ENCODE measurements at places on chromosomes 6 and 20.

- DNase-seq: no peak
Observed at GRCh38 chr20:10007747-10008146, 27.0 kb upstream of the ANKEF1 start.

- no peak for DNase-seq
Observed at GRCh38 chr6:34011264-34011663, 134.6 kb downstream of the GRM4 start.

DNA sequence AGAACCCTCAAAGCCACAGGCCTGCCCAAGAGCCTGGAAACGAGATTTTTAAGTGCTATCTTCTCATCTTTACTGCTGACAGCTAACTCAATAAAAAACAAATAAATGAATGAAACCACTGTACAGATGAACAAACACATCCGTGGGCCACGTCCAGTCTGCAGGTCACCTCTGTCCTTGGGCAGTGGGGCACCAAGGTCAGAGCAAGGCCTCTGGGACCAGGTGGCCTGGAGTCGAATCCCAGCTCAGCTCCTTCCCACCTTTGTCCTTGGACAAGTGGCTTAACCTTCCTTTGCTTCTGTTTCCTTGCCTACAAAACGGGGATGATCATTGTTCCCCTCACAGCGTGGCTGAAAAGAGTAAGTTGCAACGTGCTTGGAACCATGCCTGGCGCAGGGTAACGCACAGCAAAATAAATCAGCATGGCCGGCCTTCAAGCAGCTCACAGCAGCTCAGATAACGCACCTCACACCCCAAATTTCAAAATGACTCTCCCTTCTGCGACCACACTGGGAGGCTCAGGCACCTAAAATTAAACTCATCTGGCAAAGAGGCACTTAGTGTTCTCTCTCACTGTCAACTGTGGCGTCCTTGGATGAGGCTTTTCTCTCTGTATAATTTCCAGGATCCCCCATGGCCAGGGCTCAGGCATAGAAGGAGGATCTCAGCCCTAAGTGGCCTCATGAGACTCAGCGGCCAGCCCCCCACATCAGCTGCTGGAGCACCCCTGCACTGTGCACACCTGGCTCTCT is 35.7 kb downstream of the RRBP1 start:
- no peak for DNase-seq

DNA sequence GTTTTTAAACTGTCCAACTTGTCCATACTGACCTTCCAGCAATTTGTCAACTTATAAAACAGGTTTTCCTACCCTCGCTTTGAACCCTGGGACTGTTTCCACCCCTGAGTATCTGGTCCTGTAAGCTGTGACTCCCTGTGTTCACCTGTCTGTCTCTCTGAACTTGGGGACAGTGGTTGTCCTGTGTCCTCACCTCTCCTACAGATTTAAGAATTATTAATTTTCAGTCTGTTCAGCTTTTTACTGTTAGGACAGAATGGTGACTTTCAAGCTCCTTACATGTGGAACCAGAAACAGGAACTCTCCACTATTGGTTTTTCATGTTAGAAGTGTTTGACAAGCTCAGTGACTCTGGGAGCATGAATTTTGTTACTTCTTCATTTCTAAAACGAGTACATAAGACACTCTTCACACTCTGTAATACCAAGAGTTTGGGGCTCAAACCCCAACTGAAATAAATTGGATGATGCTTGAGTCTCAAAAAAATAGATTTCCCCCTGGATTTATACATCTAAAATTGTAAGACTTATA is 713.9 kb downstream of the COL12A1 start:
- DNase-seq: no peak

GRCh38 chr6:78492351-78493017 is 374.9 kb upstream of the IRAK1BP1 start:
- DNase-seq: no peak

GRCh38 chr6:12760911-12761310 is 44.3 kb downstream of the PHACTR1 start:
- no peak for DNase-seq

- DNase-seq: peak; percentile 63
Observed at GRCh38 chr6:41427642-41428335, 92.4 kb downstream of the NCR2 start.

DNA sequence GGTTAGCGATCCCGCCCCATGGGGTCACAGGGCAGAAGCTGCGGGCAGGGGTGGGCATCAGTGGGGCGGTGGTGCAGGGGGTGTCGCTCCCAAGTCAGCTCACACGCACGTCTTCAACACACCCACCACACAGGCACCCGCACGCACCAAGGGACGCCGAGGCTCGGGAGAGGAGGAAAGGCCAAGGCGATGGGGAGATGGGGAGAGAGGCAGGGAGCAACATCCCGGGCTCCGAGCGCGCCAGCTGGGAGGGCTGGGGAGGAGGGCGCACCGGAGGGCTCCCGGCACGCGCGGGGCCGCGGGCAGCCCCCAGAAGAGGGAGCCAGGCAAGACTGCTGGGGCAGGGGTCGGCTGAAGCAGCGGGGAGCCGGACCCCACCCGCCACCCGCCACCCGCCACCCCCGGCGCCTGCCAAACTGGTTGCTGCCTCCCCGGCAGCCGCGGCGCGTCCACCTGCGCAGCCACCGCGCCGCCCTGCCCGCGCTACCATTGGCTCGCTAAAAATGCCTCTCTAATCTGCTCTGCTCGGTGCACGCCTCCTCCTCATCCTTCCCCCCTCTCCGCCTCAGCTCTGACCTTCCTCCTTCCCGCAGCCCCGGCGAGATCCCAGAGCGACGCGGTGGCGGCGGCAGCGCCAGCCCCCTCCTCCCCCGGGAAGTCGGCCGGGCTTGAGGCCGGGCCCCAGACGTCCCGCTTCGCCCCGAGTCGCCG is at the start of gene PACSIN1:
Gene PACSIN1 (plus strand): TSS at position 546 of the 711 bp plus-strand sequence. CDS start 60,230 bp downstream, outside the sequence.
- DNase-seq: no peak

- DNase-seq: no peak
Observed at GRCh38 chr6:125546841-125547251, 202.6 kb upstream of the HEY2 start.

DNA sequence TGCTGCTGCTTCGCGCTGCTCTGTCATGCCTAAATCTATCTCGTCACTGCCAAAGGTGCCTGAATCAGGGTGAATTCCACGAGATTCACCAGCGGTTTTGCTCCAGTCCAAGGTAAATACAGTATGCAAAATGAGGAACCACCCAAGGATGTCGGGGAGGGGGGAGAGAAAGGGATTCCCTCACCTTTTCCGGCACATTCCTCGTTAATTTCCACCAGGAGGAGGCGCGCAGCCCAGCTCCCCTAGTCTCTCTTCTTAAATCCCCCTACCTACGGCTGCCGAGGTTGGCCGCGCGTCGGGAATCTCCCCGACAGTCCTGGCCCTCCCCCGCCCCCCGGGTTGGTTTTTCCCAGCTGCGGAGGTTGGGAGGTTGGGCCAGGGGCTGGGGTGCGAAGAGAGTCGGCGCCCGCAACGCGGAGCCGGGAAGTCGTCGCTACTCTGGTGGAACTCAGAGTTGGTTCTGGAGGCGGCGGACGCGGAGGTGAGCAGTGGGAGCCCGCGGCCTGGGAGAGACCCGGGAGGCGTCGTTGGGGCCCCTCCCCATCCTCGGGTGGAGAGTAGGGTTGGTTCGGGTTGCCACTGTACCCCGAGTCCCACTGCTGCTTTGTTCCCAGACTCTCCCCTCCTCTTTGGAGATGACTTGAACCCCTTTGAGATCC is at the start of gene TPBG:
Gene TPBG (plus strand): TSS at position 390 of the 659 bp plus-strand sequence. CDS start 1,145 bp downstream, outside the sequence.
- peak; percentile 74 for DNase-seq

GRCh38 chr6:132070356-132070755 is 119.2 kb upstream of the CCN2 start:
- DNase-seq: no peak

- no peak for DNase-seq
Observed at GRCh38 chr20:46375771-46376170, 30.6 kb downstream of the ELMO2 start.

DNA sequence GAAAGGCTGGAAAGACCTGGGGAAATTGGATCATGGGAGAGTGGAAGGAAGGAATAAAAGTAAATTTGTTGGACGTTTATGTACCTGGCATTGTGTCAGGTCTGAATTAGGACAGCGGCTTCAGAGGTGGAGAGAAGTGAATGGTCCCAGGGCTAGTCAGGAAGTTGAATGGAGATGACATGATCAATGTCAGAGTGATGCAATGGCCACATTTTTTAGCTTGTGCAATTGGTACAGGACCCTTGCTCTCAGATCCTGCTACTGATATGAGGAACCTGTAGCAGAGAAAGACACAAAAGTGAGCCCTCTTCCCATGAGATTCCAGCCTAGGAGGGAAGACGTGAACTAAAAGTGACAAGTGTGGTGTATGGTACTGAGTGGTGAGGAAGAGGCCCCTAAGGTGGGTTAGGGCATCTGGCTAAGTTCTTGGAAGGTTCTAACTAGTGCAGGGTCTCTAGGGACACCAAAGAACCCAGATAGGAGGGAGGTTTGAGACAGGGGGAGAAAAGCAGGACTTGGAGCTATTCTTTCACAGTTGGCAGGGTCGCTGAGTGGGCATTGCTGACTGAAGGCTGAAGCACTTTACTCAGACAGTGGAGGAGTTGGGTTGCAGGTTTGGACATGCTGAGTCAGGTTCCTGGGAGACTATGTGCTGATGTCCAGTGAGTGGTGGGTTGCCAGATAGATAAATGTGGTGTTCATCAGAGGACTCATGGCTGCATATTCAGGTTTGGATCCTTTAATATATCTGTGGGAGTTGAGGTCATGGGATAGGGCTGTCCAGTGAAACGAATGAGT is 266.1 kb upstream of the RNF24 start:
- peak; percentile 0 for DNase-seq

GRCh38 chr6:118683881-118684872 is 32.8 kb upstream of the CEP85L start:
- no peak for DNase-seq

DNA sequence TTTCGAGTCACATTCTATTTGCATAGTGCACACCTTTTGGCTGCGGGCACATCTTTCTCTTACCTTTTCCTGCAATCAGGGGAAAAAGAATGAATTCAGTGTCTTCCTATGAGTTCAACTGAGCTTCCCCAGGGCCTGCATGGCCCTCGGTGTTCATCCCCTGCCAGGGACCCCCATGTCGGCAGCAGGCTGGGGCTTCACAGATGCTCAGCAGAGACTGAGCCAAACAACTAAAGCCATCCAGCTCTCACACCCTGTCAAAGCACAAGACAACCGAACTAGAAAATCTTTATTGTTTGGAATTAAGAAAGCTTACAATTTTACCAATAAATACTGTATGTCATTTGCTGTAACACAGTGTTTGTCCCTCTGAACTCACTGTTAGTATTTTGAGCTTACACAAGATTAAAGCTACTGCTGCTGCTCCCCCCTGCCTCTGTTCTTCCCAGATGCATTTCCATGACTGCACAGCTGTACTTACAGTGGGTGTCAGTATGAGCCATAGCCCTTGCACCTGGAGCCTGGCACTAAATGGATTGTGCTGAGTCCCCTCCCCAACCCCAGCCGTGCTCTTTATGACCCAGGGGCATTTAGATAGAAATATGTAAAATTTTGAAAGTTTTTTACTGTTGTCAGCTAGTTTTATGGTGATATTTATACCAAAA is 205.8 kb downstream of the TMEM242 start:
- DNase-seq: no peak

GRCh38 chr6:46419576-46420002 is 71.7 kb downstream of the RCAN2 start:
- DNase-seq: peak; percentile 72

GRCh38 chr6:33298773-33299236 is at the start of gene RGL2:
Gene RGL2 (minus strand): TSS chr6:33298942. CDS start chr6:33298610, 332 bp downstream.
- DNase-seq: peak; percentile 82

- no peak for DNase-seq
Observed at GRCh38 chr6:113050979-113051378, 703.8 kb downstream of the RFPL4B start.

- peak; percentile 83 for DNase-seq
Observed at GRCh38 chr6:52574709-52575501, 2.0 kb downstream of the TRAM2 start.

GRCh38 chr20:35171753-35172433 is at the start of gene PROCR:
Gene PROCR (plus strand): TSS chr20:35172072. CDS start chr20:35172155, 83 bp downstream.
- DNase-seq: peak; percentile 92

DNA sequence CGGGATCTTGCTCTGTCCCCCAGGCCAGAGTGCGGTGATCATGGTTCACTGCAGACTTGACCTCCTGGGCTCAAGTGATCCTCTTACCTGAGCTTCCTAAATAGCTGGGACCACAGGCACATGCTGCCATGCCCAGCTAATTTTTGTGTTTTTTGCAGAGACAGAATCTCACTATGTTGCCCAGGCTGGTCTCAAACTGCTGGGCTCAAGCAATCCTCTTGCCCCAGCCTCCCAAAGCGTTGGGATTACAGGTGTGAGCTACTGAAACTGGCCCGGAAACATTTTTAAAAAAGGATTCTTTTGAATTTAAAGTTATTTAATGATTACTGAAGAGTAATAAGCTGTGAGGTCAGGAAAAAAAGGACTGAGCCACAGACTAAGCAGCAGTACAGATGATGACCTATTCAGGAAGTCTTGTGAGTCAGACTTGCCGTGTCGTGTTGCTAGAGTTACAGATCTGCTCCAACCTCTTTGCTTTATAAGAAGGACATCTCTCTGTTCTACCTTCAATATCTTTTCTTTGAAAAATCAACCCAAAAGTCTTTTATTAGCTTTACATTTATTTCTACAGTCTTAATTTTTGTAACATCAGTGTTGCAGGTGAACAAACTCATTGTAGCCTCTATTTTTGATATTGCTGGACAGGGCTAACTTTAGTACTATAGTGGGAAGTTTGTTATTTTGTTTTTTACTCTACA is 108.7 kb downstream of the NCOA3 start:
- DNase-seq: no peak

GRCh38 chr20:46651091-46651962 is at the start of gene SLC13A3:
Gene SLC13A3 (minus strand): TSS chr20:46651459. CDS start chr20:46651421, 38 bp downstream.
- DNase-seq: no peak

DNA sequence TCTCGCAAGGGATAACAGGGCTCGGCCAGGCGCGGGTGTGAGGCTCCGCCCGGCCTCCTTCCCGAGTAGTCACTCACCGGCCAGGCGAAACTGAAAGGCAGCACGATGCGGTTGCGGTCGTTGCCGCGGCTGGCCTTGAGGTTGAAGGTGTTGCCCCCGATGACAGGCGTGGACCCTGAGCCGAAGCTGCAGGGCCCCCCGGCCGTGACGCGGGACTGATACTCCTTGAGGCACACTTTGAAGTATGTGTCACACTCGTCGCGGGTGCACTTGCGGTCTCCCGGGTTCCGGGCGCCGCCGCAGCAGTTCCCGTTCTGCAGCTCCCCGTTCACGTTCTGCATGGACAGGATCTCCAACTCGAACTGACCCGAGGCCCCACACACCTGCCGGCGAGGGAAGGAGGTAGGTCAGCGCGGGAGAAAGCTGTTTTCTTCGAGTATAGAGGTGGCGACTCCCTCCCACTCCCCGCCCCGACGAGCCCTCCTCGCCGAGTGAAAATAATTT is 1.1 kb downstream of the JAG1 start:
- peak; percentile 69 for DNase-seq

- DNase-seq: no peak
Observed at GRCh38 chr20:36924167-36925045, 27.1 kb downstream of the SAMHD1 start.
